Naive thymus-derived CD8-positive, alpha-beta T cell (primary cell): ENCODE measurements at places on chromosomes 6 and 20. TPM values are rescaled to one million over a fixed set of nuclear protein-coding genes. Genes with fewer than 3 reads are reported as not detected.

DNA sequence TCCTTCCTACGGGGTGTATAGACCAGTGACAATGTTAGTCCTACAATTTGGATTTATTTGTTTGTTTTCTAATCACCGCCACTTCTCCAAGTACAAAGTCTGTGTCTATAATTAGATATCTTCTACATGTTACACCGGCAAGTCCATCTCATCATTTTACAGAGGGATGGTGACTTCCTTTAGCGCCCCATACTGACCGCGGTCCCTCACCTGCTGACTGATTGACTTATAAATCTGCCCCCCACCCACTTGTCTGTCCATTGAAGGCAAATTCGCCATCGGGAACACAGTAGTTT lies 8.9 kb upstream of the NR2E1 start:
- DNase-seq: no peak

- DNase-seq: no peak
Measured at GRCh38 chr6:44850312-44850711, 462.8 kb downstream of the CDC5L start.

- peak; percentile 28 for DNase-seq
Measured at GRCh38 chr6:444653-445275, 53.2 kb downstream of the IRF4 start.

GRCh38 chr6:135141728-135142127 lies 39.4 kb upstream of the MYB start:
- DNase-seq: no peak

DNA sequence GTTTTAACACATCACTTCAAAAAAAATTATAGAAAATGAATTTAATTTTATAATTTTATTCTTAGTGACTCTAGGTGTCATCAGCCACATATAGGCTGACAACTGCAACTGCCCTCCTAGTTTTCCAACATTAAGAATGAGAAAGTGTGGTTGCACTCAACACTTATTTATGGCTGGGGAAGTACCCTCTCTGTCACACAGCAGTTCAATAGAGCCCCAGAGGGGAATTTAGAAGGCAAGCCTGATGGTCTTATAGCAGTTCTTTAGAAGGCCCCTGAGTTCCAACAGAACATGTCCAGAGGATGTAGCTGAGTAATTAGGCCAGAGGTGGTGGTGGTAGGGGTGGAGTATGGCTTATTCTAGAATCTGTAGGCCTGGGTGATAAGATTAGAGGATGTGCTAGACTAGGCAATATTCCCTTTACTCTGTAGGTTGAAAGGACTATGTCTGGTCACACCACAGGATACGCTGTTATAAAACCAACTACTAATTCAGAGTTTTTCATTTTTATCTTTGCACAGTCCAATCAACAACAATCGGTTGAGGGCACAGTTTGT lies 226.5 kb upstream of the CITED2 start:
- no peak for DNase-seq

- DNase-seq: no peak
Measured at GRCh38 chr20:24109537-24109936, 121.0 kb upstream of the GGTLC1 start.

KCNG1 gene
- total RNA-seq: 1.8 TPM

CAP2 gene
- total RNA-seq: not detected

DNA sequence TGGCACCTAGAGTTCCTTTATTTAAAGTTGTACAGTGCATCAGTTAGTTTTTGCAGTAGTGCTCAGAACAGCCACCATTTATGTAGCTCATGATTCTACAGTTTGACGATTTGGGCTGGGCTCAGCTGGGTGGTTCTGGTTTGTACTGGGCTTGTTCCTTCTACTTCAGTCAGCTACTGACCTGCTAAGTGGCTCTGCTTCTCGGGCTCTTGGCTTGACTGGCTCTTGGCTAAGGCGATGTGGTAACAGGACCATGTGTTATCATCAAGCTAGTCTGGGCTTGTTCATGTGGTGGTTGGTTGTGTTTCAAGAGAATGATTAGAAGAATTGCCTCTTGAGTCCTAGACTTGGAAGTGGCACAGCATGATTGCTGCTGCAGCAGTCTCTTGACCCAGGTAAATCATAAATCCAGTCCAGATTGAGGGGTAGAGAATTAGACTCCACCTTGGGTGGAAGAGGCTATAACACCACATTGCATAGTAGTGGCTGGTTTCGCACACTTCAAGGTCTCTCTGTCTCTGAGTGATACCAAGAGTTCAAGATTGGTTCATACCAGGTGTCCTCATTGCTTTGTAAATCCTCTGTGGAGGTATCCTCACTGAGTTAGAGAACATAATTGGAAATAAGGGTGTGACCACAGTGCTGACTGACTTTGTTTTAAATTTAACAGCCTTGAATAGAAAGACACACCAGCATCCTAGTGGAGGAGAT lies 253.0 kb downstream of the ARID1B start:
- DNase-seq: no peak

GRCh38 chr20:46076806-46077205 lies 13.0 kb downstream of the NCOA5 start:
- DNase-seq: no peak

DNA sequence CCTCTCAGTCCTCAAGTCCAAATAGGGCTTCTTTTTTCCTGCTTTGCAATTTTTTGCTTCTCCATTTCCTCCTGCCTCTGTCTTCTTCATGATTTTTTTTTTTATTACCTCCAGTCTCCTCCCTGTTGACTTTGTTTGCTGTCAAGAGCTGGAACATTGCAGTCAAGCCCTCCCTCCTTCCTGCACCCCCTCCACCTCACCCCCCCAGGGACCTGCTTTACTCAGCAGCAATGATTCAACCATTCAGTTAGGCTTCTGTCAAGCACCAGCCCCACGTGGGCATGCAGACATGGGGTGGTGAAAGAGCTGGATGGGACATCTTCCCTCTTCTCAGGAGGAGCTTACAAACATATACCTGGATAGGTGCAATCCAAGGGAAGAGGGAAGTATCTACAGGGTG lies 142.4 kb downstream of the LRFN2 start:
- no peak for DNase-seq

- DNase-seq: no peak
Measured at GRCh38 chr6:11580686-11581405, 43.3 kb downstream of the TMEM170B start.

- DNase-seq: no peak
Measured at GRCh38 chr6:98657764-98658163, 176.6 kb upstream of the POU3F2 start.

- DNase-seq: no peak
Measured at GRCh38 chr6:108621117-108621516, 60.4 kb downstream of the FOXO3 start.

GRCh38 chr20:58550275-58551059 lies 35.3 kb upstream of the APCDD1L start:
- DNase-seq: no peak

DNA sequence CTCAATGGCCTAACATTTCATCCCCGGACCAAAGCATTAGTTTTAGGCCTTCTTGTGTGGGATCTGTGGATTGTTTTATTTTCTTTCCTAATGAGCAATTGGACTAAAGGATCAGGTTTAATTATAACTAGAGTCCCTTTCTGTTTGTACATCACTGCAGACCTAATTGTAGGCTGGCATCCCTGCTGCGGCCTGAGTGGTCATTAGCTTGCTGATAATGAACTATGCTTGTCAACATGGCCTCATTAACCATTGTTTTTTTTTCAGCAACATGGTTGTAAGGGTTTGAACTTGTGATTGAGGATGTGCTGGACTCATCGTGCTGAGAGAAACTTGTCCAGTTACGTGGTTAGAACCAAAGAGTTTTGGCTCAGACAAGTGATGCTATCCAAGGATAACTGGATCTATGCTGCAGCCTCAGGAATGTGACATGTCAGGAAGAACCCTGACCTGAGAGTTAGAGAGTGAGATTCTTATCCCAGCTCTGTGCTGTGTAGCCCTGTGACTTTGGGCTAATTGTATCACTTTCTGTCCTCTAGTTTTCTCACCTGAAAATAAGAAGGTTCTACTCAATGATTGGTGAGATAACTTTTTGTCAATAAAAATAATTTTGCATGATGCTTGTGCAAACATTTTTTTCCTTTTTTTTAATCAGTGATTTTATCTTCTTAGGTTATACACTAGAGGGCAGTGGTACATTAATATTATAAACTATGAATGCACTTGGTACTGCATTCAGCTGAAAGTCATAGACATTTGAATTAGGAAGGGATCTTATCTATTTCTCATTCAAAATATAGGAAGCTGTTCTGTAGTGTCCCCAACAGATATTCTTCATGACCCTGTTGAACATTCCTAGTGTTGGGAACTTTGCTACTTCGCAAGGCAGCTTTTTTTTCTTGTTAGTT lies 140.9 kb downstream of the RNF144B start:
- no peak for DNase-seq

HLA-DQB2 gene
- total RNA-seq: 1.2 TPM

- DNase-seq: no peak
Measured at GRCh38 chr20:56212091-56212490, 36.4 kb upstream of the MC3R start.

CST4 gene
- not detected for total RNA-seq

GRCh38 chr6:150635906-150636514 lies 36.3 kb downstream of the PLEKHG1 start:
- no peak for DNase-seq

DNA sequence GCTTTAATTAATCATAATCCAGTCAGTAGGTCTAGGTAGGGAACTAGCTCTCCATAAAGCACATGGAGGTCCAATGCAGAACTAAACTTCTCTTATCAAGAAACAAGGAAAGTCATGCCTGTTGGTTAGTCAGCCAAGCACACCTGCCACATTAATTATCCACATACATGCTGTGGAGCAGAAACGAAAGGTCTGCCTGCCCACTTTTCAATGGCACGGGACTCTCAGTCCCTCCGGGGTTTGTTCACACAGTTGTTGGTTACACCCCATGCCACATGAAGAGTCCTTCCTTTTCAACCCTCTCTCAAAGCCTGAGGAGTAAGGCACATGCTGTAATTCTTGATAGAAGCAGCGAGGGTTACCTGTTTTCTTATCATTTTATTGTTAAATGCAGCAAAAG lies 1096.4 kb upstream of the MAP3K7 start:
- DNase-seq: no peak

GRCh38 chr6:26215585-26216358 lies 128.5 kb downstream of the HFE start:
- peak; percentile 57 for DNase-seq

DNA sequence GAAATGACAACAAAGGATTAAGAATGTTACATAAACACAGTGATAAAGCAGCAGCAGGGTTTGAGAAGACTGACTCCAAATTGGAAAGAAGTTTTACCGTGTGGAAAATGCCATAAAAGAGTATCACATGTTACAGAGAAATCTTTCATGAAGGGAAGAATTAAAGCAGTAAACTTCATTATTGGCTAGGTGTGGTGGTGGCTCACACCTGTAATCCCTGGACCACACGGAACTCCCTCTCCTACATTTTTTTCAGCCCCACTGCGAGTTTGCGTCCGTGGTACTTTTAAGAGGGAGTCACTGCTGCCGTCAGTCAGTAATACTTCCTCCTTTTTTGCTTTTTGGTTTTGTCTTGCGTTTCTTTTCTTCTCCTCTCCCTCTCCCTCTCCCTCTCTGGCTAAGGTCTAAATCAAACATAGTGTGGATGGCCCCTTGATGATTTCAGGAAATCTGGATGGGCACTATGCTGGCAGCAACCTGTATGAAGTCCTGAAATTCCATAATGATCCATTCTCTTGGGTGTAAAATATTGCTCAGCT lies 112.3 kb downstream of the MAN1A1 start:
- no peak for DNase-seq

- DNase-seq: no peak
Measured at GRCh38 chr20:42857446-42857845, 332.3 kb downstream of the PTPRT start.

DNA sequence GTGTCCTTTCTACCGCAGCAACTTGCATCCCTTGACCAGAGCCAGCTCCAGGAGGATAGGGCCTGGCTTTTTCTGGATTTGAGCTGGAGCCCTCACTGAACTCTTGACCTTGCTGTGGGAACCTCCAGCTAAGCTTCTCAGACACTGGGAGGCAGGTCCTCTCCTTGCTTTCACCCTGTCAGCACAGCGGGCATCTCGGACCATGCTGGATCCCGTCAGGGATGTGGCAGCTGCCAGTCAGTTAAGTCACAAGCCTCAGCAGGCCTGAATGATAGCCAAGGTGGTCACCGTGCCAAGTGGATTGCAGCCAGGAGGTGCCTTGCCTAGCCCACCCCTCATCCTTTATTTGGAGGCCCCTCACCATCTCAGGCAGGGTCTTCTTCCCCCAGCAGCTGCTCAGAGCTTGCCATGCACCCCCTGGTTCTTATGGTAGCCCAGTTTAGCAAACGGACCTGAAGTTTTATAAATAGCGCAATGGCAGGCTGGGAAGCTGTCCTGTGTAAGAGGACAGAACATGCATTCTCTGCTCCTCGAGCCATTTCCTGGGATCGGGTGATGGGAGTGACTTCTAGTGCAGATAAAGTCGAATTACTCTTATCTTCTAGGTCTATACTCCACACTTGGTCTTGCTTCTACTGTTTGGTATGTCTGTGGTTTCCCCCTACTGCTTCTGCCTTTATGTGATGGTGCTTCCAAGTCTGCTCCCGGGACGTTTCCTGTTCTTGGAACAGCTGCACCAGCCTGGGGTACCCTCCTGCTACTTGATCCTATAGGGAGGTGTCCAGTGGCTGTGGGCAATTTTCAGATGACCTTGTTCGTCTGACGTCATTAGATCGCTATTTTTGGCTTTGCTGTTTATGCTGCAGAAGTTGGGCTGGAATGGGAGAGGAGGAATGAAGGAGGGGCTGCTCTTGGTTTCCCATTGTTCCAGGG lies 7.1 kb upstream of the MYLK2 start:
- DNase-seq: no peak

- no peak for DNase-seq
Measured at GRCh38 chr6:44738601-44739146, 351.2 kb downstream of the CDC5L start.

- no peak for DNase-seq
Measured at GRCh38 chr6:27275025-27275956, 27.8 kb downstream of the PRSS16 start.

- no peak for DNase-seq
Measured at GRCh38 chr20:44586289-44586911, 4.0 kb downstream of the PKIG start.

- no peak for DNase-seq
Measured at GRCh38 chr20:2701671-2702081, 9.1 kb downstream of the EBF4 start.

DNA sequence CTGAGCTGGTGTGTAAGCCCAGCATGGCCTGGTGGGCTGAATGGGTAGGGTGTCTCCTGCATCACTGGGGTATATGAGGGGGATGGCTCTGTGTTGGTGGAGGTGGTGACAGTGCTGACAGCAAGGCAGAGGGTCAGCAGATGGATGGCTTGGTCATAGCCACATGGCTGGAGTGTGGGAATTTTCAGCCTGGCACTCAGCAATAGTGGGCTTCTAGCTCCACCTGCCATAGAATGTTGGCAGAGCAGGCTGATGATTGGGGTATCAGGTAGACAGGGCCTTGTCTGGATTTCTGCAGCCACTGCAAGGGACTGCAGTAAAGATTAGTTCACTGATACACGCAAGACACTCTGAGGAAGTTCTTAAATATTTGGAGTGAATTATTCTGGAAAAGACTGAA lies 137.5 kb upstream of the BACH2 start:
- no peak for DNase-seq

RIN2 gene
- 0.29 TPM for total RNA-seq
